ENCODE measurements at places on chromosomes 3 and 15.

- no peak for DNase-seq
Observed at GRCh38 chr3:195416795-195417194, 26.0 kb downstream of the ACAP2 start.

DNA sequence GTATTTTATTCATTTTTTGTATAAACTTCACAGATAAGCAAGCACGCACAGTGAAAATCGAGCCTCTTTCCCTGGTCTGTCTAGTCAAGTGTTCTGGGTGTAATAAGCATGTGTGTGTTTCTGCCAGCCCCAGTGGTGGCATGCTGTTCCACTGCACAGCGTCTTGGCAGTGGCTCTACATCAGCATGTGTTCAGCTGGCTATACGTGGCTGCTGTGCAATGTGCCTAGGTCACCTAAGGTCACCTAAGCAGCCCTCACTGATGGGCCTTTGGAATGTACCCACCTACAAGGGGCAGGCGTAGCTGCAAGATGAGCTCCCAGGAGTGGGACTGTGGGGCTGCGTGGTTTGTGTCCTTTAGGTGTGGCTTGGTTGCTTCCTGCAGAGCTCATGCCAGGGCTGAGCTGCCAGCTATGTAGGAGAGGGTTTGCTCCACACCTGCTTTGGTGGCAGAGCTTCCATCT lies 4.9 kb downstream of the LIMD1 start:
- DNase-seq: peak; percentile 51

DNA sequence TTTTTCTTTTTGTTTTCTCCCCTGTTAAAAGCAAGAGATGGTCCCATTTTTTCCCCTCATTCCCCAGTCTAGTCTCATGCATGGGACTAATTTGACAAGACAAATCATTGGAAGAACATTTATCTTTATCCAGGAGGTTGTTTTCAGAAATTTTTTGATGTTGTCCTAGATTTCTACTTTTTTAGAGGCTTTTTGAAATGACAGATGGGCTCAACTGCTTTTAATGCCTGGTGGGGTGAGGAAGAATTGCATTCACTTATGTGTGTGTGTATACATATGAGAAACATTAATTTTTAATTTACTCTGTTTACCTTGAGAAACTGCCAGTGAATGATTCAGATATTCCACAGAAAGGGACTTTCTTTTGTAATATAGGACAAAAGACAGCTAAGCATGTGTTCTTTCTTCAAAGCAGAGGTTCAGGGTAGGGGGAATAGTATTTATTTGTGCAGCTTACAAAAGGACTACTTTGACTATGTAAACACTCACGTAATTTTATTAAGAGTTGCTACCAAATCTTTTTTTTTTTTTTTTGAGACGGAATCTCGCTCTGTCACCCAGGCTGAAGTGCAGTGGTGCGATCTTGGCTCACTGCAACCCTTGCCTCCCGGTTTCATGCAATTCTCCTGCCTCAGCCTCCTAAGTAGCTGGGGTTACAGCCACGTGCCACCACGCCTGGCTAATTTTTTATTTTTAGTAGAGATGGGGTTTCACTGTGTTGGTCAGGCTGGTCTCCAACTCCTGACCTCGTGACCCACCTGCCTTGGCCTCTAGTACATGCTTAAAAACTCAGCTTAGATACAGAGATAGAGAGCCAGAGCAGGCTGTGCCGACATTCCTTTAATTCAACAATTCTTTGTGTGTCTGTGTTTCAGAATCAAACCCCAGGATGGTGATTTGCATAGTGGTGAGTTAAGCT lies 130.1 kb upstream of the RARB start:
- DNase-seq: no peak

GRCh38 chr3:61808526-61808925 lies 247.2 kb downstream of the PTPRG start:
- no peak for DNase-seq

DNA sequence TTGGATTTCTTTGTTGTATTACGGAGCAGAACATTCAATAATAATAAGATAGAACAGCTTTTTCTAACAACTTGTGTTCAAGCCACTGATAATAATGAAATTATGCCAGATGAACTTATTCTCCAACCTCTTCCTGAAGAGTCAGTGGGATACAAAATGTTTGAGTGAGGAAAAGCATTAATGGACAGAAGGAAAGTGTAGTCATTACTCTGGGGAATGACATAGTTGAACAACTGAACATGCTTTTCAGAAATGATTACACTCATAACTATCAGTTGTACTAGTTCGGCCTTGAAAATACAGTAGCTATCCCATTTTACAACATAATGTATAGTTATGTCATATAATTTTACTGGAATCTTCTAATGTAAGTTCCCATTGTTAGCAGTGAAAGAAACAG lies 55.9 kb downstream of the ALCAM start:
- DNase-seq: no peak

GRCh38 chr3:45894015-45894414 lies 7.7 kb downstream of the CCR9 start:
- DNase-seq: no peak

- DNase-seq: no peak
Observed at GRCh38 chr15:100092034-100092433, 249.7 kb downstream of the ADAMTS17 start.

- DNase-seq: no peak
Observed at GRCh38 chr3:138539352-138539751, 54.7 kb downstream of the CEP70 start.

GRCh38 chr15:69976366-69976994 lies 121.2 kb downstream of the TLE3 start:
- DNase-seq: peak; percentile 29

DNA sequence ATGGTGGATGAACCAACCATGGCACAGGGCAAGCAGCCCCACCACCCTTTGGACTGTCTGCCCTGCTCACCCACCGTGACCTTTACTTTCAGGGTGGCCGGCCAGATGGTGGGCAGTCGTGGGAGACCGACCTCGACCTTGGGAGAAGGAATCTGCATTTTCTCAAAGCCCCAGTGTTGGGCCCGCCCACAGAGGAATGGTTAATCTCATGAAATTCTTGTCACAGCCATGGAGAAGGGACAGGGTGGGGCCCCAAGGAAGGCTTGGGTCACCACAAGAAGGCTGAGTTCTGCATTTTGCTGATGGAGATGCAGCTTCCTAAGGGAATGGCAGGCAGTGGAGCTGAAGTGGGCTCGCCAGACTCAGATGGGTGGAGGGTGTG lies 2.9 kb downstream of the PLXND1 start:
- no peak for DNase-seq
